ENCODE measurements at places on chromosomes 4 and X.

GRCh38 chrX:71256051-71256450 lies 2.1 kb upstream of the ZMYM3 start:
- DNase-seq: no peak

DNA sequence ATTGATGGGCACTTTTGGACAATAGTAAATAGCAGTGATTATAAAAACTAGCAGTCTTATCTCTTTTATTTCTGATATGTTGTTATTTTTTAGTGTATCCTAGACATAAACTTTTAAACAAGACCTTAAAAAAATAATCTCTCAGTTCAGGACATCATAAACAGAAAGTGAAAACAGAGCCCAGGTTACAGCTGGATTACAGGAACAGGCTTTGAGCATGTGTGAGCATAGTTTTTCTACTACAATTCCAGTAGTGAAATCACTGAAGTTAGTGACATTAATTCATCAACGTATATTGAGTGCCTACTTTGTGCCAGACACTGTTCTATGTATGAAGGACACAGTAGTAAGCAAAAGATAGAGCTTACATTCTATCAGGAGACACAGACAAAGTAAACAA lies 16.9 kb downstream of the TRIM75 start:
- DNase-seq: no peak

DNA sequence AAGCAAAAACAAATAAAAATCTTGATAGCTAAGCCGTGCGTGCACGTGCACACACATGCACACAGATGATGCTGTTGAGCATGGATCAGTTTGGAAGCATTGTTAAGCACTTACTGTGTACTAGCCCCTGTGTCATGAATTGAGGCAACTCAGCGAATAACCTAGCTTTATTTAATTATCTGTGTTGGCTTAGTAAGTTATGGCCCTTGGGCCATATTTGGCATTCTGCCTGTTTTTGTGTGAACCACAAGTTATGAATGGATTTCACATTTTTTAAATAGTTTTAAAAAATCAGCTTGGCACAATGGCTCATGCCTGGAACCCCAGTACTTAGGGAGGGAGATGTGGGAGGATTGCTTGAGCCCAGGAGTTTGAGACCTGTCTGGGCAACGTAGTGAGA lies 113.6 kb upstream of the CBLL2 start:
- DNase-seq: no peak

GRCh38 chr4:88107406-88108107 lies 50.9 kb downstream of the ABCG2 start:
- DNase-seq: no peak

GRCh38 chrX:40040686-40041461 lies 56.9 kb downstream of the BCOR start:
- DNase-seq: no peak

DNA sequence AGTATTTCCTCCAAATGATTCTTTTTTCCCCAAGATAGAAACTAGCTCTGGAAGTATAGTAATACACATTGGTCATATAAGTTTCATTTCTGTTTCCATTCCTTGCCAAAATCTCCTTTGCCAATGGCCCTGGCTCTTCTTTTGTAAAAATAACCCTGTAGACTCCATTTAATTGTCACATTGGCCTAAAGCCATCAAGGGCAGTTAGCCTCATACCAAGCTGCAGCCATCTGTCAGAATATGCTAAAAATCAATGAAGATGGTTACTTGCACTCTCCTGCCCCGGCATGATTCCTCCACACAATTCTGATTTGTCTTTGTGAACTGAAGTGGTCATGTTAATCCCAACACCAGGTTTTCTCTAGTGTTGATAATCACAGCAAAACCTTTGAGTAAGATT lies 380.5 kb downstream of the SH2D1A start:
- DNase-seq: peak; percentile 21

GRCh38 chrX:63514569-63515080 lies 163.5 kb upstream of the SPIN4 start:
- no peak for DNase-seq

- peak; percentile 19 for DNase-seq
Measured at GRCh38 chrX:8879750-8880149, 78.6 kb upstream of the FAM9A start.

GRCh38 chr4:3022112-3022511 lies 52.2 kb downstream of the HTT-AS start:
- no peak for DNase-seq

DNA sequence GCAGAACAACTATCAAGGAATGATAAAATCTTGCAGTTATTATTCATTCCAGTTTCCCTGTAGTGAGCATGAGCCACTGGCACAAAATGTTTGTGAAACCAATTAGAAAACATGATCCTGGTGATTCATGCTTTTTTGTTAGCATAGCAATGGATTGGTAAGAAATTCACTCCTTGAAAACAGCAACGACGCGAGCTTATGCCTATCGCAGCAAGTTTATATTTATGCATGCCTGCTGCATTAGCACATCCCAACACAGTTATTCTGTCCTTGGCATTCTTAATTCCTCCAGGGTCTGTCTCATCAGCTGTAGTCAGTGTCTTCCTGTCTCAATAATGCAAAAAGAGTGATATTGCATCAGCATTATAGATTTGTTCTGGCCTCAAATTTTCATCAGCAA lies 975.9 kb downstream of the STIM2 start:
- DNase-seq: no peak

GRCh38 chr4:52312722-52313121 lies 261.6 kb downstream of the SPATA18 start:
- no peak for DNase-seq

DNA sequence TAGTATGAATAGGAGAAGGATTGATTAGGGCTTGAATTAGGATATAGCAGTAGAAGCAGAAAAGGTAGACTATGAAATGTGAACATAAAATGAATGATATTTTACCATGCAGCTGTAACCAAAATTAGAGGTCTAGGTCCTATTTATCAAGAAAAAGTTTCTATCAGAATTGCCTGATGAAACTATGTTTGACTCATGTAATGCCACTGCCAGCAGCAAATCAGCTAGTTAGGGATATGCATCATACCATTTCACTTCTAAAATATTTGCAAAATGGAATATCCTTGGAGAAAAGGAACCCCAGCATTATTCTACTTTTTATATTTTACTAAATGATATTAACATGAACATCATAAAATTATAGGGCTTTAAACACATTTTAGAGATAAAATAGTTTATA lies 188.4 kb downstream of the WDFY3 start:
- DNase-seq: no peak

DNA sequence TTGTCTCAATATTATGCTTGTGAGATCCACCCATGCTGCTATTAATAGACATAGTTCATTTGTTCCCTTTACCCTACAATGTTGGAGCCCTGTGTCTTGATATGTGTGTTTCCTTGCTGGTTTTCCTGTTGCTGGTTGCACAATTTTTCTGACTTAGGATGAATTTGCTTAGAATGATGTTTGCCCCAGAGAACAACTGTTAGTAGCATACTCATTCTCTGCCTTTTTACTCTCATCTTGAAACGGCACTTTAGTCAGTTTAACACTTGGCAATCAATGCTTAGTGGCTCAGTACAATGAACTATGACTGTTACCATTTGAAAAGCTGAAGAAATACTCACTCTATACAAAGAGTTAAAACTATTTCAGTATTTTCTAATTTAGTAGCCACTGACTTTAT lies 158.8 kb upstream of the NDST4 start:
- DNase-seq: no peak

DNA sequence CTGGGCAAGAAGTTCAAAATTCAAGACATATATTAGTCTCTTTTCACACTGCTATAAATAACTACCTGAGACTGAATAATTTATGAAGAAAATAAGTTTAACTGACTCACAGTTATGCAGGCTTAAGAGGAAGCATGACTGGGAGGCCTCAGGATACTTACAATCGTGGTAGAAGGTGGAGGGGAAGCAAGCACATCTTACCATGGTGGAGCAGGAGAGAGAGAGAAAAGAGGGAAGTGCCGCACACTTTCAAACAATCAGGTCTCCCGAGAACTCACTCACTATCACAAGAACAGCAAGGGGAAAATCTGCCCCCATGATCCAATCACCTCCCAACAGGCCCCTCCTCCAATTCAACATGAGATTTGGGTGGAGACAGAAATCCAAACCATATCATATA lies 273.3 kb upstream of the RASGEF1B start:
- peak; percentile 3 for DNase-seq

DNA sequence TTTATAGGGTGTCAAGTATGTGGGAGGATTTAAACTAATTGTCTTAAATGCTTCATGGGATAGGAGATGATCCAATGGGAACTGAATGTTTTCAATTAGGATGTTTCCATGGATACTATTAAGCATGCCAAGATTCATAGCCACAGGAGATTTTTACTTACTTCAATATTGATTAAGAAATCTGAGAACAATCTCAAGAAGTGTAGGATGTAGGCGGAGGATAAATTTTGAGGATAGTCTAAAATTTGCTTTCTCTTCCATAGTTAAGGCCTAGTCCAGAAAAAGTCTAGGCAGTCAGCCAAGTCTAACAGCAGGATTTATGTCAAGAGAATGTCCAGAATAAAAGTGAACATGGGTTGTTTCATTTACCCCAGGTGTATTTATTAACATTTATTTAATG lies 32.8 kb downstream of the REPS2 start:
- peak; percentile 45 for DNase-seq

DNA sequence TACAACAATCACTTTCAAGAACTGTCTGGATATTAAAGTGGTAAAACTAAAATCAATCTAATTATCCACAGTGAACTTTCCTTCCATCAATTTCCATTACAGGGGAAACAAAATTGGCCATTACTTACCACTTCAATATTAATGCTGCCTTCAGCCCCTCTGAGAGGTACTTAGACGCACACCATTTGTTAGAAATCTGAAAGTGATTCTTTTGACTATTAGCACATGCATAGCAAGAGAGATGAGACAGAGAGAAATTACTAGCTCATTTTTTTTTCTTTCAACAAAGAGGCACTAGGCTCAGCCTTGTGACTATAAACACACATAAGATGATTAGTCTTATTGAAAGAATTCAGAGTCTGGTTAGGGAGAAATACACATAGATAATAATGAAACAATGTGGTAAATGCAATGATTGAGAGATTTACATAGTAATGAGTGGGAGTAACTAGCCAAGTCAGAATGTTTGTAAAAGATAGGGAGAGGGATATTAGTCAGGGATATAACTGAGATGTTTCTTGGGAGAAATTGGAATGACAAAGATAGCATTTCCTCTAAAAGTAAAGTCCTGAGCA lies 93.3 kb downstream of the YIPF7 start:
- no peak for DNase-seq

DNA sequence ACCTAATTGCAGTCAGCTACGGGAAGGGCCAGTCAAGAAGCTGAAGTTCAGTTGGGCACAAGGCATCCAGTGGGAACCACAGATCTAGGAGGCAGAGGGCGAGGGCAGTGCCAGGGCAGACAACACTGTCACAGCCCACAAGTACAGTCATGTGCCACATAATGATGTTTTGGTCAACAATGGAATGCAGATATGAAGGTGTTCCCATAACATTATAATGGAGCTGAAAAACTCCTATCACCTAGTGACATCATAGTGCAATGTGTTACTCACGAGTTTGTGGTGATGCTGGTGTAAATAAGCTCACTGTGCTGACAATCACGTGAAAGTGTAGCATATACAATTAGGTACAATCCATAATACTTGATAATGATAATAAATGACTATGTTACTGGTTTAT lies 4.5 kb upstream of the TMEM255A start:
- DNase-seq: no peak

DNA sequence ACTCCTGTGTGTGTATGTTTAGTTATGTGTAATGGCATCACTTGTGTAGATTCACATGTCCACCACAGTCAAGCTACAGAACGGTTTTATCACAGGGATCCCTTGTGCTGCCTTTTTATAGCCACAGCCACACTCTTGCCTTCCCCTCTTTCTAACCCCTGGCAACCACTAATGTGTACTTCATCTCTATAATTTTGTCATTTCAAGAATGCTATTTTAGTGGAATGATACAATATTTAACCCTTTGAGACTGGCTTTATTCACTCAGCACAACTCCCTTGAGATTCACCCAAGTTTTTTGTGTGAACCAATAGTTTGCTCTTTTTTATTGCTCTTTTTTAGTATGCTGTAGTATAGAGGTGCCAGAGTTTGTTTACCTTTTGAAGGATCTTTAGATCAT lies 112.1 kb downstream of the CDKL5 start:
- no peak for DNase-seq

DNA sequence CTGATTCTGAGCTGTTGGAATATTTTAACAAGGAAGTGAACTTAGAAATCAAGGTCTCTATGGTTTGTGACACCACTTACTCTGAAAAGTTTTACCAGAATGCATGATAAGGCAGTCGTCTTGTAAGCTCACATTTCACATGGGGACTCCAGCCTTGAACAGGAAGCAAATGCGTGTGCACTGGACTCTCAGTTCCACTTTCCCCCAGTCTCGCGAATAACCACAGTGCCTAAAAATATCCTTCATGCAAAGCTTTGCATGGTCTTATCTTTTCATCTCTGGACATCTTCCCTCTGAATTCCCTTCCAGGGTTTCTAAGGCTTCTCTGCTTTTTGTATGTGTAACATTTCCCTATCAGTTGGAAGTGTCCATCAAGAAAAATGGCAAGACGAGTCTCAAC lies 581.8 kb downstream of the NLGN4X start:
- DNase-seq: no peak

DNA sequence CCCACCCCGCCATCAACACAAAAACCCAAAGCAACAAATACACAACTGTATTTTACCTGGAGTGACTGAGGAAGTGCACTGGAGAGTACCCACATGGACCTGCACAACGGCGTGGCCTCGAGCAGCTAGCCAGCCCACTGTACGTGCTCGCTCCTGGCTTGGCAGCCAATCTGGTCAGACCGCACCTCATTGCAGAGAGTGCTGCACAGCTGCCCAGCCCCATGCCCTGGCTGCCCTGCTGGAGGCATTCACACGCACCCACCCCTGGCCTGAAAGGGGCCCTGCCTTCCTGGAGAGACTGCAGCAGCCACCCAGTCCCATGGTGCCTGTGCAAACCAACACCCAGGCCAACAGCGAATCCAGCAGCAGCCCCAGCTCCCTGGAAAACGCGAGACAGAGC lies 116.3 kb downstream of the GALNTL6 start:
- DNase-seq: no peak

DNA sequence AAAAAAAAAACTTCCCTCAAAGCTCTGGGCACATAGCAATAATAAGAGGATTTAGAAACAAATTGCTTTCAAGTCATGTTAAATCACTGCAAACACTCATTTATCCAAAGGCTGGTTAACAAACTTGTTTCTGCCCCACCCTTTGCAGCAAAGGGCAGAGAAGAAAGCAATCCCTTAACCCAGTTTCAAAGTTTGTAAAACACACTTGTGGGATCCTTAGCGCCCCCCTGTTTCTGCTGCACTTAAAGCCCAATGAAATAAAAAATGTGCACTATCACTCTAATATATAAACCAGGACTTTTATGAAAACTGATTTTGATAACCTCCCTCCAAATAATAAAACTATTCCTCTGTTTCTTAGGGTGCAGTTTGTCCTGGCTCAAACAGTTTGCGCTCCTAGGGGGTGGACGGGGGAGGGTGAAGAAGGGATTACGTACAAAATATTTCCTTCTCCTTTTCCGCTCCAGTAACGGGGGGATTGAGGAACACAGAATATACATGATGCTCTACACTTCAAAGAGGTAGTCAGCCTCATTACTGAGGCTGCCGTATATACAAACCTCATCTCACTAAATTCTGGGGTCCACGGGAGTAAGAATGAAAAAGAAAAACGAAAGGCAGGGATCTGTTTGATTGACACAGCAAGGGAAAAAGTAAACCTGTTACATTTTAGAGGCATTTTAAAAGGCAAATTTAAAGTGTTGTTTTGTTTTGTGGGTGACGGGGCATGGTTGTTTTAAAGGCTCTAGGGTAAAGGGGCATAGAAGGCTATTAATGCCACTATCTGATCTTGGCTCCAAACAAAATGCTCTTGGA lies 3.1 kb upstream of the PCDH10 start:
- no peak for DNase-seq

All from NCI-H82 (cell line).